ENCODE measurements at places on chromosomes 13 and 19. TPM values are rescaled to one million over a fixed set of nuclear protein-coding genes. Genes with fewer than 3 reads are reported as not detected.

DNA sequence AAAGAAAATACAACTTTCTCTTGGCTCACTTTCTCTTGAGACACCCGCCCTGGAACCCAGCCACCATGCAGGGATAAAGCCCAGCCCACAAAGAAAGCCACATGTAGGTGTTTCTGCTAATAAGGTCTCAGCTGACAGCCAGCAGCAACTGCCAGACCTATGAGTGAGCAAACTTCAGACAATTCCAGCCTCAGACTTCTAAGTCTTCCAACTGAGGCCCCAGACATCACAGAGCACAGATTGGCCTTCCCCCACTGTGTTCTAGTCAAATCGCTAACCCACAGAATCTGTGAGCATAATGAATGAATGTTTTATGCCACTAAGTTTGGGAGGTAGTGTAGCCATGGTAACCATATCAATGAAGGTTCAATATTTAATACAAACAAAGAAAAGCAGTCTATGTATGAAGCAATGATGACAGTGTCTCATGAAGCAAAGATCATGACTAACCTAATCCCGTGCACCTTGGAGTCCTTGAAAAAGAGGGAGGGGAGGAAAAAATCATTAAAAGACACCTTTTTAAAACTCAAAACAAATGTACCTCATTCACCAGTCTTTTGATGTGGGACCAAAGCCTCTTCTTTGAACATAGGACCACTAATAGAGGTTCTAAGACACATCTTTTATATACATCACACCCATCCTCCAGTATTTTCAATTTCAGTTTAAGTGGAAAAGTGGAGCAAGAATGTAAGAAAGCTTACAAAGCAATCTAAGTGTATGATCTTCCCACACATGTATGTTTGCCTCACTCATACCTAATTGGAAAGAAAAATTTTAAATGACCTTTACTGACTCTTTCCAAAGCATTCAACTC, 6.2 kb downstream of the MRPS31 start:
- no peak for DNase-seq

DNA sequence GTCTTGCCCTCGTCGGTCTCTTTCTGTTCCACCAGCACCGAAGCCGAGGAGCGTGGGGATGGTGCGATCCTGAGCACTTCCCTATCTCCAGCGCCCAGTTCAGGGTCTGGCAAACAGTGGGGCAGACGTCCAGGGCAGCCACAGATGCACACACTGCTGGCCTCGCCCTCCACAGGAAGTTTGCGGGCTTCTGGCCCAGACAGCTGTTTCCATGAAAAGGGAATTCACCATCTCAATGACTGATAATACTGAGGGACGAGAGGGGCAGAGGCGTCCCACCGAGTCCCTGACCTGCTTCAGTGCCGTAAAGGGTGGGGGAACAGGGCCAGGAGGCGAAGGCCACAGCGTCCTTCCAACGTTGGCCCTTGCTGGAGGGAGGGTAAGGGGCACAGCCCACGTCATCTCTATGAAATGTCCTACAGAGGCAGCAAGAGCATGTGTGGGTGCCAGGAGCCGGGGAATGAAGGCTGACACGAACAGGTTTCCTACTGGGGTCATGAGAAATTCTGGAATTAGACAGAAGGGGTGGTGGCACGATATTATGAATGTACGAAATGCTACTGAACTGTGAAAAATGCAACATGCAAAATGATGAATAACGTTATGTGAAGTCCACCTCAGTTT, 19.5 kb downstream of the SHC2 start:
- no peak for DNase-seq

DNA sequence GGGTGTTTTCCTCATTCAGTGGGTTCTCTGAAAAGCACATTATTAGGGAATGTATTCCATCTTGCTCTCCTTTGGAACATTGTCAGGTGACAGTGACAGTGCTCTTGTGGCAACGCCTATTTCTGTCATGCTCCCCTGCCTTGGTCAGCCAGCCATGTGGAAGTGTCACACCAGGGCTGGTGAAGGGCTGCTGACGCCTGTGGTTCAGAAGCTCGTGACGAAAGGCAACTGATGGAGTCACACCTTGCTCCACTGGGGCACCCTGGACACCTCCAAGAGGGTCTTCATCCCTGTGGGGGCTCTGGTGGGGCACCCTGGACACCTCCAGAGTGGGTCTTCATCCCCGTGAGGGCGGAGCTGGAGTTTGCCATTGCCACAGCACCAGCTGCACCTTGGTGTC, 68.9 kb upstream of the GPR183 start:
- no peak for DNase-seq

DNA sequence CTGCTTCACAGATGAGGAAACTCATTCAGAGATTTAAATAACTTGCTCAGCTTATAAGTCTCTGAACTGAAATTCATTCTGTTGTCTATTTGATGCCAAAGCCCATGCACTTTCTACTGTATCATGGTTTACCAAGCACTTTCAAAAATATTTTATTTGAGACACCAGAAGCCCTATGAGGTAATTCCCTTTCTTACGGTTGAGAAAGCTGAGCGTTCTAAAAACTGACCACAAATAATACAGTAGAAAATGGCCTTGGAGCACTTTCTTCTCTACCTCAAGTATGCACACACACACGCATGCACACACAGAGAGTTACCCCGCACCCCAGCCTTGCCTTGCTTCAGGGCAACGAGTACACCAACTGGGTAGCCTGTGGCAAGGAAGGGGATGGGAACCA, 228.5 kb downstream of the RFC3 start:
- no peak for DNase-seq

DNA sequence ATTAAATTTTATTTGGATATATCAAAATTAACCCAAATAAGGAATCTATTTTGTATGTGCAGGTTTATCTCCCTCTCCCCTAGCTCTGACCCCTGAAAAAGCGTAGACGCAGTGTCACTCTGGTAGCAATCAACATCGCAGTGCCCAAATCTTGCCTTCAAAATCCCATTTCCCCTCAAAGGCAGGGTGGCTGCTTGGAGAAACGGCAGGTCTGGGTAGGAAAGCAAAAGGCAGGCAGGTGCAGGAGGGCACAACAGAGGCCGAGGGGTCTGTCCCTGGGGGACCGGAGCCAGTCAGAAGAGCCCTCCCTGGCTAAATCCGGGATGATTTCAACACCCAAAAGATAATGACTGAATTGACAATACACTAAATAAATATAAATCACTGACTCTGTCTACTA, 41.9 kb downstream of the NAXD start:
- DNase-seq = no peak

GRCh38 chr13:66933994-66934393, 296.1 kb downstream of the PCDH9 start:
- DNase-seq = no peak

DNA sequence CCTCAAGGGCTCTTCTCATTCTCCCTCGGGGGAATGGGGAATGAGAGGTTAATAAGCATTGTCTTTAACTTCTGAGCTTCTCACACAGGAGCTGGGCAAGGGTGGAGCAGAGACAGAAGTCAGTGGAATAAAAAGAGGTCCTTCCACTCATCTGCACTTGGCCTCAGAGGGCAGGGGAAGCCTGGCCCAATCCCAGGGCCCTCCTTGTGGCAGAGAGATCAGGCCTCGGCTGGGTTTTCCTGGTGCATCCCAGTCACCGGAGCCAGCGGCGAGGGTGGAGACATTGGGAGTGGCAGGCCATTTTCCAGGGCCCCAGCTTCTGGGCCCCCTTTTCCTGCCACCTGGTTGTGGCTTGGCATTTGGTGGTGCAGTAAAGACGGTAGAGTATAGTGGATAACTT, 10.6 kb downstream of the CALM3 start:
- no peak for DNase-seq

DNA sequence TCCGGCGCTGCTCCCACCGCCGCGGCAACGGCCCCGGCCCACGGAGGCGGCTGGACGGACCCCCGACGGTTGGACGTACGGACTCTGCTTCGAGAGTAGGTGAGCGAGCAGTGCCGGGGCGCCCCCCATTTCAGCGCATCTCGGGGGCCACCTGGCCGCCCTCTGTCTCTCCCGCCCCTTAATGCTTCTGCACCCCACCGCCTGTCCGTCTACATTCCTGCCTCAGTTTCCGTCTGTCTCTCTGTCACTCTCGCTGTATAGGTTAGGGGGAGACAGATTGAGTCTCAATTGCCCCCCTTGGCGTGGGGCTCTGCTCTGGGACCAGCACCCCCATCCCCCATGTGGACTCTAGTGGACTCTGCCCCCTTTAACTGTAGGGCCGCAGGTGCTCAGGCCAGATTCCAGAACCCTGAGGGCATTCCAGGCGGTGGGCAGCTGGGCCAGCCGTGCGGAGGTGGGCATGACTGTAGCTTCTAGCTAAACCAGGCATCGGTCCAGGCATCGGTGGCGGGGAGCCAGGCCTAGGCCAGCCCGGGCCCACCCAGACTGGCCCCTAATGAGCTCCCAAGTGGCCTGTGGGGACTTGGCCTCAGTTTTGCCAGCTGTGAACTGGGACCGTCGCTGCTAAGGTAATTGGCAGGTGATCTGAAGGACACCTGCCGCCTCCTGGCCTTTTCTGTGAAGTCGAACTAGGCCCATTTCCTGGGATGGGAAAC, 373 bp downstream of the TNFAIP8L1 start:
- DNase-seq = no peak

DNA sequence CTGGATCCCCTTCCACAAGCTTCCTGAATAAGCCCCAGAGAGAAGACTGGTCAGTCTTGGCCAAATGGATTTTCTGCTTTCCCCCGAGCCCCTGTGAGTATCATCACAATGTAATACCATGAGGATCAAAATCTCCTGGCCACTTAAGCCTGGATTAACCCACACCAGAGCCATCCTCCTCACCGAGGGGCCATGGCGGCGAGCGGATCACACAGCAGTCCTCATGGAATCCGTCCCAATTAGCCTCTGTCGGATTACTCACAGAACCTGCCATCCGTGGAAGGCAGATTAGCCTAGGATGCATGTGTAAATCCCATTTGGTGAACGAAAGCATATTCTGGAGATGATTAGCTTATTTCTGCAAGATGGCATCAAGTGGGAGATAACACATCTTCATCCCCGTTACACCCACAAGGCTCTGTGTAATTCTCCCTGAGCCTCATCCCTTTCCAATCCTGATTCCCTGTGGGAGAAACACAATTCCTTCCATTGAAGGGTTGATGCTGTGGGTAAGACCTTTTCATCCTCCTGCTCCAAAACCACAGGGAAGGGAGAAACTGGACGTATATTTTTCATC, 42.5 kb downstream of the GNG7 start:
- DNase-seq = no peak

GRCh38 chr19:35089554-35089953, 26.1 kb upstream of the FXYD3 start:
- no peak for DNase-seq

DNA sequence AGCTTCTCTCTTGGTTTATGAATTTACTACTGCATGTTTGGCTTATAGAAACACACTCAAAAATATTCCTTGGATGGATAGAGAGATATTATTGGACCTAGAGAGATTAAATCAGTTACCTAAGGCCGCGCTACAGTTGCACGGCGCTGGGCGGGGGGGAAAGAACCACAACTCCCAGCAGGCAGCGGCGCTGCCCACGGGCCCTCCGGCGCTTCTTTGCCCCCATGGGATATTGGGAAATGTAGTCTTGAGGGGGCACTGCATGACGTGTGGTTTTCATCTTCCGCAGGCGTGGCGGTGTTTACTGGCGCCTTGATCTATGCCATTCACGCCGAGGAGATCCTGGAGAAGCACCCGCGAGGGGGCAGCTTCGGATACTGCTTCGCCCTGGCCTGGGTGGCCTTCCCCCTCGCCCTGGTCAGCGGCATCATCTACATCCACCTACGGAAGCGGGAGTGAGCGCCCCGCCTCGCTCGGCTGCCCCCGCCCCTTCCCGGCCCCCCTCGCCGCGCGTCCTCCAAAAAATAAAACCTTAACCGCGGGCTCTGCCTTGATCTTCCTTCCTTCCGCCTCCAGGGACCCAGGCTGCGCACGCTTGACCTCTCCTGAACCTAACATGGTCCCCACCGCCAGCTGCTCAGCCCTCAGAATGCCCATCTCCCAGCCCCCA, 4.8 kb downstream of the EMP3 start:
- DNase-seq = no peak

DNA sequence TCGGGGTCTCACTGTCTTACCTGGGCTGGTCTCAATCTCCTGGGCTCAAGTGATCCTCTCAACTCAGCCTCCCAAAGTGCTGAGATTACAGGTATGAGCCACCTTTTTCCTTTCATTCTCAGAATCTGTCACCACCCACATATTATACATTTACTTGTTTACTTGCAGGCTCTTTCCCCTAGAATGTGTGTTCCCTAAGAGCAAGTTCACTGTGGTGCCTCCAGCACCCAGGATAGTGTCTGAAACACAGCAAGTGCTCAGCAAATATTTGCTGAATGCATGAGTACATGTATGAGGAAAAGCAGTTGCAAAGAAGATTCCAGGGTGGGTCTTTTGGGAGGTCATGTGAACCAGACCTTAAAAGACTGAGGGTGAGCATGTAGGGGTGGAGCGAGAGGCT, 96.8 kb downstream of the RGCC start:
- DNase-seq = no peak

GNG7 gene
- 0.20 TPM for total RNA-seq

OR10H1 gene
- total RNA-seq = not detected

WASF3 gene
- total RNA-seq = 16.2 TPM

BAX gene
- 130 TPM for total RNA-seq

Data from pulmonary artery endothelial cell (primary cell).